ENCODE measurements at places on chromosomes 1 and 21. TPM values are rescaled to one million over a fixed set of nuclear protein-coding genes. Genes with fewer than 3 reads are reported as not detected.

DNA sequence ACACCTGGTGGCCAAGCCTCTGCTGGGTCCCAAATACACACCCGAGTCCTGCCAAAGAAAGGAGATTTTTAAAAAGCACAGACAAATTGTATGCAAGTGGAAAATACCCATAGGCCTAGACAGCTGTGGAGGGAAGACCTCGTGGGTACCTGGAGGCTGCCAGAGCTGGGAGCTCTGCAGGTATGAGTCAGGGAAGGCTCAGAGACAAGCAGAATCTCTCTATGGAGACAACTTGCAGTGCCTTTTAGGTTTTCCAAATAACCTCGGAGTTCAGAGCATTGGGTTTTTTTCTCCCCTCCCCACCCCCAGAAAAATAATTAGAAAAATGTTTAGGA lies 127.7 kb downstream of the EDEM3 start:
- DNase-seq = no peak

DNA sequence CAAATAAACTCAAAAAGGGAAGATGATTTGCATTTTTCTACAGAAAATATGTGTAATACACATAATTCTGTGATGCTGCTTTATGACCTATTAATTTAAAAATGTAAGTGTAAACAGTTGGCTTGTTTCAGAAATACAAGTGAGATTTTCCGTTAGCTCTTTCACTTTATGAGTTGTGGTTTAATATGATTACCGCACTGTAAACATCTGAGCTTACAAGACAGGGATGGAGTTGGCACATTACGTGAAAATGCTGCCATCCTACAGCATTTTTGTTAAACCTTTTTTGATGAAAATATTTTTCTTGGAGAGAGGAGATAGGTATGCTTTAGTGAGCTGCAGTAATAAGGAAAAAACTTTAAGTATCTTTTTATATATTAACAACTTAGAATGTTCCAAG lies 426.8 kb upstream of the ADAMTS5 start:
- DNase-seq = no peak

- DNase-seq = no peak
Measured at GRCh38 chr1:11946647-11947046, 12.1 kb downstream of the PLOD1 start.

DNA sequence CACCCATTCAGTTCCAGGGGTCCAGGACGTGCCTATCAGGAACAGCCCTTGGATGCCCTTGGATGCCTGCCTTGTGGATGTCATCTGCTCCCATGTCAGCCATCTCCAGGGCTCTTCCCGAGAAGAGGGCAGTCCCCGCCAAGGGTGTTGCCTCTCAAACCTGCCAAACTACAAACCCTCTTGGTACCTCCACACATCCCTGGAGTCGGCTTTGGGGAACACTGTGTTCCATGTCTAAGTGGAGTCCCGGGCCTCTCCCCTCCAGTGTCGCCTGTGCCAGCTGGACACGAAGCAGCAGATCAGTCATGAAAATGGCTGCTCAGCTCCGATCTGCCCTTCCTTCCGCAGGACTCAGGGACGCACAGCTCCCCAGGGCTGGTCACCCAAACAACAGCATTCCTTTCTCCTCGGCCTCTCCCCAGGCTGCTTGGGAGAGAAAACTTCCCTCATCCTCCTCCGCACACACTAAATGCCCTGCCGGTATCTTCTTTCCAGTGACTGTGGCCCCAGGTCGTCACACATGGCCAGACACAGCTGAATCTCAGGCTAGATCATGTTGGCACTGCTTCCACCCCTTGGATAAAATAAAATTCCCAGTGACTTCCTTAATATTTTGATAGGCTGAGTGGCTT lies 53.4 kb downstream of the GALNT2 start:
- DNase-seq = no peak

DNA sequence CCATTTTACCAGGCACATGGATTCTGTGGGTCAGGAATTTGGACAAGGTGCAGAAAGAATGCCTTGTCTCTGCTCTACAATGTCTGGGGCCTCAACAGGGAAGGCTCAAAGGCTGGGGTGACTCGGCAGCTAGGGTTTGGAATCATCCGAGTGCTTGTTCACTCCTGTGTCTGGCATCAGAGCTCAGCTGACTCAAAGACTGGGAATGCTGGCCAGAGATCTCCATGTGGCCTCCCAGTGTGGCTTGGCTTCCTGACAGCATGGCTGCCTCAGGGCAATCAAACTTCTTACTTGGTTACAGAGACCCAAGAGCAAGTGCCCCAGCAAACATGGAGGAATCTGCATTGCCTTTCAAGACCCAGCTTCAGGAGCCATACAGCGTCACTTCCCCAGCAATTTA lies 110.5 kb downstream of the TOMM20 start:
- no peak for DNase-seq

GRCh38 chr1:113714606-113715269 lies 44.5 kb downstream of the PHTF1 start:
- no peak for DNase-seq

DNA sequence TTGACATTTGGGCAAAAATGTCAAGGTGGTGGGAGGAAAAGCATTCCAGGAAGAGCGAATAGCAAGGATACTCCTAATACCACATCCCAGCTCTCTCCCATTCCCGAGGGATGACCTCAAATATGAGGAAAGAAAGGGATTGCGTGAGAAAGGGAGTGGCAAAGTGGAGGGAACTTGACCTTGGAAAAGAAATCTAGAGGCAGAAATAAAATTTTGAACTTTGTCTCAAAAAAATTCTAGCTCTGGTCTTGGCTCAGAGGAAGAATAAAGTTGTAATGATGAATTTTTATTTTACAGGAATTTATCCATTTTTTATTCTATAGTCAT lies 127.8 kb downstream of the TBX19 start:
- DNase-seq = no peak

Gene S100A1
- total RNA-seq = 1.2 TPM

DNA sequence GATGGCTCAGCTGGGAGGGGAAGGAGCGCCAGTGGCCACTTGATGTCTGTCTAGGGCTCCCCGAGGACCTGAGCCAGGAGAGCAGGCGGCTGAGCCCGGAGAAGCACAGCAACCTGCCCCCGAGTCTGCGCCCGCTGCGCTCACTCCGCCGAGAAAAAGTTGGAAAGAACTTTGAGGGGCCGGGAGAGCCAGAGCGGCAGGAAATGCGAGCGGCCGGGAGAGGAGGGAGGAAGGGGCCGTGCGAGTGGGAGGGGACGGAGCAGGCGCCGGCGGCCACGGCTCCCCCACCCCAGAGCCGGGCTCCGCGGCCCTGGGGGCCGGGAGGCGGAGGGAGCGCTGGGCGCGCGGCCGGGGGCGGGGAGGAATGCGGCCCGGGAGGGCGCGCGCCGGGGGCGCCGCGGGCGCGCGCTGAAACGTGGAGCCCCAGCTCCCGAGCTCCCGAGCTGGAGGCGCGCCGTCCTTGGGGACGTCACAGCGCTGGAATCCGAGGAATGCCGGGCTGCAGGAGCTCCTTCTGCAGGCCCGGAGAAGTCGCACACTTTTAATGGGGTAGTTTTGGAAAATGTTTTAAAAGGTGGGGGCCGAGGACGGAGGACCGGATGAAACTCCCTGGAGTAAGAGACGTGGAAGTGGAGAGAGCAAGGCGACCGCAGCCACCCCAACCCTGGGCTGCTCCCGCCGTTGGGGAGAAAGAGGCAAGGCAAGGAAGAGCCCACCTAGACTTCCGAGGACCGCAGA lies at the start of gene PTPN14:
TSS of gene PTPN14 (minus strand) at position 167 of the 738 bp plus-strand sequence. CDS start 86,799 bp downstream, outside the sequence.
- DNase-seq = peak; percentile 96

Gene MTR
- total RNA-seq = 39.1 TPM

GRCh38 chr1:77829851-77830250 lies 50.4 kb downstream of the MIGA1 start:
- DNase-seq = no peak

GRCh38 chr1:39886757-39887231 lies 3.5 kb upstream of the TRIT1 start:
- no peak for DNase-seq

GRCh38 chr1:172778456-172779455 lies 119.9 kb downstream of the FASLG start:
- DNase-seq = no peak

Gene PTCH2
- total RNA-seq = 1.3 TPM

Gene OR14K1
- not detected for total RNA-seq

- DNase-seq = no peak
Measured at GRCh38 chr1:185483664-185484450, 166.8 kb upstream of the IVNS1ABP start.

- DNase-seq = no peak
Measured at GRCh38 chr1:67020304-67020703, 33.6 kb downstream of the SLC35D1 start.

DNA sequence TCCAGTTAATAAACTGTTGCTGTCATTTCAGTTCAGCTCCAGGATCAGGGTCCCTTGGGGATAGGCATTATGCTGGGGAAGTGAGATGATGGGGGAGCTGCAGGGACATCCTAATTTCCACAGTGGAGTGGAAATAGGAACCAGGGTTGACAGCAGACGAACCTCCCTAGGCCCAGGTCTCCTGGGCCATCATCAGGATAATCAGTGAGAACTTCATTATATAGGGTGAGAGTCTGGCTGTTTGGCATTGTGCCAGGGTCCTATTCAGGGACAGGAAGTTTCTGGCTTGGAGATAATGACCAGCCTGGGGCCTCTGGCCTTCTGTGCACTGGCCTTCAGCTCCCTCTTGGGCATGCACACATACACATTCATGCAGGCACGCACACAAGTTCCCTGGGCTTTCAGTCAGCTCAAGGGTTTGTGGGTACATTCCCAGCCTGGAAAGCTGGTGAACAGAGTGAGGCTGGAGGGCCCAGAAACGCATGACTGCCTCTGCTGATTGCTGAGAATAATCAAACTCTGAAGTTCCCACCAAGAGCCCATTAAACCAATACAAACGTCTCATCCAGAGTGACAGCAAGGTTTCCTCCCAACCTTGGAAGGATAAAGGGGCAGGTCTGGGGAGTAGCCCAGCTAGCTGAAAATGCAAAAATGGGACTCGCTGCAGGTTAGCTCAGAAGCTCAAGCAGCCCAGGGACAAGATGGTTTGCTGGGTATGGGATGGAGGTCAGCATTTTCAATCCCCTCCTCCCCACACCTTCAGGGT lies 13.9 kb upstream of the LRIG2 start:
- no peak for DNase-seq

- DNase-seq = no peak
Measured at GRCh38 chr1:230641900-230642262, 400 bp upstream of the COG2 start.

GRCh38 chr1:89815611-89816010 lies 5.2 kb upstream of the LRRC8D start:
- no peak for DNase-seq

Gene SPATA46
- not detected for total RNA-seq

DNA sequence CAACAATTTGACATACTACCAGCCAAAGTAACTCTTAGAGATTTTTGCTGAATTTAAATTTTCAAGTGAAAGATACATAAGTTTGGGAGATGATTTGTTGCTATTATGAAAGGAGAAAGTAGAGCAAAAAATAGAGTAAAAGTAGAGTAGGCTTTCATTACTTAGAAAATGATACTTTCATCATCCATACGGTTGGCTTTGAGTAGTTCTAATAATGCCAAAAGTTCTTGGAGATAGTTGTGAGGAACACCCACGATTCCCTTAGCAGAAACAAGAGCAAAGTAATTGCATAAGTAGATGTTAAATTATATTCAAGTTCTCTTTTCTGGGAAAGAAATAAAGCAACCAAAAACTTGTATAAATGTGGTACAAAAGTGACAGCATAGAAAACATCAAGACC lies 95.0 kb upstream of the VAV3 start:
- no peak for DNase-seq

DNA sequence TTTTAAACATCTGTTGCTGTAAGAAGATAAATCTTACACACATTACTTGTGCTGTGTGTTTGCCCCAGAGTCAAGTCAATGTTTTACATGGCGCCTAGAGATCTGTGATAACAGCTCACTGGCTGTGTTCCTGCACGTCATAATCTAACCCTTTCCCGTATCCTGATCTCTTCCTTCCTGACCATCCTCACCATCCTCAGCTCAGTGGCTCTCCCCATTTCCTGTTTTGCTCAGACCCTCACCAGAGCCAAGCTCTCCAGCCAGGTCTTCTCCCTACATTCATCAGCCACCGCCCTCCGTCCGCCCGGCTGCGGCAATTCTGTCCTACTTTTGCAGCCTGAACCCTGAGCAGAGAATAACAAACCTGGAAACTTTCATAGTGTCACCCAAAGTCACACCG lies 824.7 kb downstream of the USP25 start:
- no peak for DNase-seq

Gene PROX1
- total RNA-seq = 0.32 TPM

Gene TIAM1
- 6.6 TPM for total RNA-seq

DNA sequence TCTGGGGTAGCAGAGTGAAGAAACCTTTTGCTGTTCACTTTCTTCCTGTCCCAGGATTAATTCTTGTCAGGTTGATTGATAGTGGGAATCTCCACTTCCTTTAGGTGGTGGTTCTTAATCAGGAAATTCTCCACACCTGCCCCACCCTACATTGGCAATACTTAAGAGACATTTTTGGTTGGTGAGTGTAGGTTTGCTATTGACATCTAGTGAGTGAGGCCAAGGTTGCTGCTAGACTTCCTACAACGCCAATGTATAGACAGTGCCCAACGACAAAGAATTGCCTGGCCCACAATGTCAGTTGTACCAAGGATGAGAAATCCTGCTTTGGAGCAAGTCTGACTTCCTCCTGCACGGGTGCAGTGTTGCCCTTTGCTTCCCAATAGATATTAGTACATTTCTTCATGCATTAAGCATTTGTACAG lies 38.5 kb downstream of the MAP3K7CL start:
- no peak for DNase-seq

DNA sequence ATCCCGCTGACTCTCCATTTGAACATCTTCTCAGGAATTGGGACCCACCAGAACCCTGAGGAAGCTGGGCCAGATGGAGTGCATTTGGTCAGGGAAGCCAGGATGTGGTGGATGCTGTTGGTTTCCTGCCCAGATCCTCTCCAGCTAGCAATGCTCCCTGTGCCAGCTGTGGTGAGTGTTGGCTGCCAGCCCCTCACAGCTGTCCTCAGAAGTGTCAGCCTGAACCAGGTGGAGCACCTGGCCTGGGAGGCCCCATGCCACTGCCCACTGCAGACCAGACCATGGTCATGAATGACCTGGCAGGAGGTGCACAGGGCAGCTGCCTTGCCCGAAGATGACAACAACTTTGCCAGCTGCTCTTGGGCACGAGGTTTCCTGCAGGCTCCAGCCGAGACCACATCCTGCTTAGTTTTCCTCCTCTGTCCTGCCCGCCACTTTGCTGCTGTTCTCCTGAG lies 54.4 kb downstream of the PRSS38 start:
- no peak for DNase-seq
